ENCODE measurements at places on chromosomes 2 and 18. TPM values are rescaled to one million over a fixed set of nuclear protein-coding genes. Genes with fewer than 3 reads are reported as not detected.

- H3K27ac ChIP-seq = no peak overlapping the region
- no peak overlapping the region for H3K4me3 ChIP-seq
- H3K27me3 ChIP-seq = no peaks in the 10 kb centered on the region
These were observed 65.9 kb downstream of the EDAR start for GRCh38 chr2:108923019-108923700.

DNA sequence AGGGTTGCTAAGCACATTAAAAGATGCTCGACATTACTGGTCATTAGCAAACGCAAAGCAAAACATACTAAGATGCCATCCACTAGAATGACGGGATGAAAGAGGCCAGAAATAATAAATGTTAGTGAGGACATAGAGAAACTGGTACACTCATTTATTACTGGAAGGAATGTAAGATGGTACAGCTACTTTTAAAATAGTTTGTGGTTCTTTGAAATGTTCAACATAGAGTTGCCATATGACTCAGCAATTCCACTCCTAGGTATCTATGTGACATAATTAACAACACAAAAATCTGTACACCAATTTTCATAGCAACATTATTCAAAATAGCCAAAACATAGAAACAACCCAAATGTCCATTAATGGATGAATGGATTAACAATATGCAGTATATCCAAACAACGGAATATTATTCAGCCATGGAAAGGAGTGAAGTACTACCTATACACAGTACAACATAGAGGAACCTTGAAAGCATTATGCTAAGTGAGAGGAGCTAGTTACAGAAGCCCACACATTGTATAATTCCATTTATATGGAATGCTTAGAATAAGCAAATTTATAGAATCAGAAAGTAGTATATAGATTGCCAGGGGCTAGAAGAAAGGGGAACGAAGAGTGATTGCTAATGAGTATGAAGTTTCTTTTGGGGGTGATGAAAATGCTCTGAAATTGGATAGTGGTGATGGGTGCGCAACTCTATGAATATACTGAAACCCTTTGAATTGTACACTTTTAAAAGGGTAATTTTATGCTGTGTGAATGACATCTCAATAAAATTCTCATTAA is 61.9 kb upstream of the IL1R1 start:
- no peaks in the 10 kb centered on the region for H3K36me3 ChIP-seq
- H3K27ac ChIP-seq = no peak overlapping the region
- no peak overlapping the region for H3K4me3 ChIP-seq
- no peak for DNase-seq
- H3K4me1 ChIP-seq = peaks cover 17% of the 10 kb centered on the region
- no peaks in the 10 kb centered on the region for H3K27me3 ChIP-seq

DNA sequence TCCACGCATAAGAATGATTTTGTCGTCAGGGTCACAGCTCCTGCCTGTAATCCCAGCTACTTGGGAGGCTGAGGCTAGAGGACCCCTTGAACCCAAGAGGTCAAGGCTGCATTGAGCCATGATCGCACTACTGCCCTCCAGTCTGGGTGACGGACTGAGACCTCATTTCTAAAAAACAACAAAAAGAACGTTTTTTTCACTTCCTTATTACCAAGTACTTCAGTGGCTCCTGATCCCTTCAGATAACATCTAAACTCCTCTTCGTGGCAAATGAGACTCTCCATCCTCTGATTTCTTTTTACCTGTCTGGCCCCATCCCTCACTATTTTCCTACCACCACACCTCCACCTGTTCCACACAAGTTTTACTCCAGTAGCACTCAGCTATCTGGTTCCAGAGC is 105.4 kb upstream of the TLK1 start:
- DNase-seq = no peak
- H3K4me1 ChIP-seq = no peaks in the 10 kb centered on the region
- H3K27me3 ChIP-seq = no peaks in the 10 kb centered on the region
- no peak overlapping the region for H3K27ac ChIP-seq
- no peak overlapping the region for H3K4me3 ChIP-seq

DNA sequence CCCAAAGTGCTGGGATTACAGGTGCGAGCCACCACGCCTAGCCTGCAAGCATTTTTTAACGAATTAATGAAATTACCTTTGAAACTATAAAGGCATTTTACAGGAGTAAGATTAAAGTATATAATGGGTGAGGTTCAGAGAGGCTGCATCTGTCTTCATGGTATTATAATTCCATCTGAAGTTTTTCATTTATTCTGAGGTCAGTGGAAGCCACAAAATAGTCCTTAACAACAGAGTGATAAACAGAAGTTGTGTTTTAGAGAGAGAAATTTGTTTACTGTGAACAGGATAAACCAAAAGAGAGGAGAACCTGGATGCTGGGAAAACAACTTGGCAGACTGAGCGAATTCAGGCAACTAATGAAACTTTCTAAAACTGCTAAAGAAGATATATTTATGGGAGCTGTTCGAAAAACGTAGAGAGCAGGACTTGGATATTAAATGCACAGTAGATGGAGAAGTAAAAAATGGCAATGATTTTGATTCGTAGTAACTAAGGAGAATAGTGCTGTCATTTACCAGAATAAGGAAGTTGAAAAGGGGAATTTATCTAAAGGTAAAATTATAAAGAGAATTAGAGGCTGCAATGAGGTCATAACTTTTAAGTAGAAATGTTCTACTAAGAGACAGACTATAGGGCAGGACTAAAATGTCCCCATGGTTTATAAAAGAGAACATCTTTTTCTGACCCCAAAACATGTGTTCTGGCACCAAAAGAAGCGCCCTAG is 37.9 kb upstream of the ITGA4 start:
- no peak overlapping the region for H3K27ac ChIP-seq
- no peak for DNase-seq
- no peak overlapping the region for H3K4me3 ChIP-seq
- no peaks in the 10 kb centered on the region for H3K27me3 ChIP-seq

GRCh38 chr2:236579048-236579745 is 9.6 kb downstream of the ACKR3 start:
- no peaks in the 10 kb centered on the region for H3K27me3 ChIP-seq
- no peak overlapping the region for H3K4me3 ChIP-seq
- H3K36me3 ChIP-seq = peaks cover 7% of the 10 kb centered on the region
- no peak for DNase-seq
- H3K27ac ChIP-seq = no peak overlapping the region

GRCh38 chr18:28147674-28148171 is 29.2 kb downstream of the CDH2 start:
- H3K27me3 ChIP-seq = no peaks in the 10 kb centered on the region
- DNase-seq = no peak
- H3K4me1 ChIP-seq = no peaks in the 10 kb centered on the region
- no peak overlapping the region for H3K27ac ChIP-seq
- H3K36me3 ChIP-seq = no peaks in the 10 kb centered on the region

The ARHGEF4 gene
- 11.2 TPM for total RNA-seq

Measured in upper lobe of left lung (tissue), 6 donors.